MV-4-11 (cell line): ENCODE measurements at places on chromosomes 12 and 14.
A peak's percentile ranks its signal among the peaks of the same experiment; 100 is the strongest.

GRCh38 chr14:56808383-56809269 is 1.7 kb downstream of the OTX2 start:
- no peak for DNase-seq

DNA sequence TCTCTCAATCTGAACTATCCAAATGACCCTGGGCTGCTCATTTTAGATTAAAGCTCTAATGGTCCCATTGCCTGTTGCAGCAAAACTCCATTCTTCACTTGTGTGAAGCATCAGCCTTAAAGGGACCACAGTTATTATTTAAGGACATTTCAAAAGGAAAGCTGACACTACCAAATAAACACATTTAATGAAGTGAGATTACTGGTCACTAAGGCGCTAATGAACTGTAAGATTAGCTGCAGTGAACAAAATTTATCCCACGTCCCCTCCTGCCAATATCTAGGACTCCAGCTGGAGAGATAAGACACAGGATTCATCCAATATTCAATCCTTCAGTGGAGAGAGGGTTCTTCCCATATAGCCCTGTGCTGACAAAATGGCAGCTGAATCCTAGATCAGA is 1029.2 kb upstream of the SEL1L start:
- DNase-seq: no peak

DNA sequence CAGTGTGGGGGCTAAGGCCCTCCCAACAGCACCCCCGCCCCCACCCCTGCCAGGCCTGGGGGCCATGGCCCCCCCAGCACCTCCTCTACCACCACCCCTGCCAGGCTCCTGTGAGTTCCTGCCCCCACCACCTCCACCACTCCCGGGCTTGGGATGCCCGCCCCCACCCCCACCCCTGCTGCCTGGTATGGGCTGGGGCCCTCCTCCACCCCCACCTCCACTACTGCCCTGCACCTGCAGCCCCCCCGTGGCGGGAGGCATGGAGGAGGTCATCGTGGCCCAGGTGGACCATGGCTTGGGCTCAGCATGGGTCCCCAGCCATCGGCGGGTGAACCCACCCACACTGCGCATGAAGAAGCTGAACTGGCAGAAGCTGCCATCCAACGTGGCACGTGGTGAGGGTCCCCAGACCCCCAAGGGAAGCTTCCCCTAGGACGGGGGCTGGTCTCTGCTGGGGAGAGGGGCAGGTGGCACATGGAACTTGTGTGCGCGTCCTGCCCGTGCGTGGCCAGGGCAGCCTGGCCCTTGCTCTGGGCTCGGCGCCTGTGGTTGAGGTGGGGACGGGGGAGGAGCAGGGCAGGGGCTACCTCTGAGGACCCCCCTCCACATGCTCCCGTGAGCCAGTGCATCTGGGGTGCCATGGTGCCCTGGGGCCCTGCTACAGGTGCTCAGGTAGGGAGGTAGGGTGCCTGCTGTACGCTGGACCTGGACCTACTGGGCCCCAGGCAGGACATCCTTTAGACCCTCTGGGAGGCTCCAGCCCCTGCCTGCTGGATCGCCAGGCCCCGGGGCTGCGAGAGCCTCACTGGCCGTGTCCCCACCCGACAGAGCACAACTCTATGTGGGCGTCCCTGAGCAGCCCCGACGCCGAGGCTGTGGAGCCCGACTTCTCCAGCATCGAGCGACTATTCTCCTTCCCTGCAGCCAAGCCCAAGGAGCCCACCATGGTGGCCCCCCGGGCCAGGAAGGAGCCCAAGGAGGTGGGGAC is 16.1 kb upstream of the ADSS1 start:
- DNase-seq: no peak

DNA sequence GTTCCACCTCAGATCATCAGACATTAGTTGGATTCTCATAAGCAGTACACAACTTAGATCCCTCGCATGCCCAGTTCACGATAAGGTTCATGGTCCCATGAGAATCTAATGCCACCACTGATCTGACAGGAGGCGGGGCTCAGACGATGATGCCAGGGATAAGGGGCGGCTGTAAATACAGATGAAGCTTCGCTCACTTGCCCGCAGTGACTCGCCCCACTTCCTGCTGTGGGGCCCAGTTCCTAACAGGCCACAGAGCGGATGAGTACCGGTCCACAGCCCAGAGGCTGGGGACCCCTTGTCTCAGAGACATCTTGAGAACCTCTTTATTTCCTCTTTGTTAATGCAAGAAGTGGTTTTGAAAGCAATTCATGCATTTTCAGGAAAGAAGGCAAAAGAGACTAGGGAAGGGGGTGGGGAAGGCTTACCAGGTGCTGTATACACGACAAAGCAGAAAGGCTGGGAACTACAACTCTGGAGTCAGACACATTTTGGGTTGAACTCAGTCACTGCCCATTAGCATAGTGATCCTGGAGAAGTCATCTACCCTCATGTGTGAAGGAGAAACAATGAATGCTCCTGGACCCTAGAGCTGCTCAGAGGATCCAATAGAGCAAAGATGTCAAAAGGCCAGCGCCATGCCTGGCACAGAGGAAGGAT is 68.7 kb downstream of the EID3 start:
- peak; percentile 52 for DNase-seq
